Brain (organoid and tissue), 16 donors: ENCODE measurements at places on chromosomes 7 and 10. TPM values are rescaled to one million over a fixed set of nuclear protein-coding genes. Genes with fewer than 3 reads are reported as not detected.
A peak's percentile ranks its signal among the peaks of the same experiment; 100 is the strongest.

The RADIL gene
- 15.3 TPM for polyA plus RNA-seq

GRCh38 chr7:749140-749551 is 22.1 kb upstream of the PRKAR1B start:
- DNase-seq: peak; percentile 24

- peak; percentile 64 for DNase-seq
Measured at GRCh38 chr10:69407621-69408301, 9.0 kb downstream of the TACR2 start.

GRCh38 chr10:17854044-17854652 is 45.0 kb downstream of the MRC1 start:
- no peak for DNase-seq

The MYH16 gene
- polyA plus RNA-seq: not detected
